Right kidney (tissue), 9 donors: ENCODE measurements at places on chromosomes 11 and 22.

DNA sequence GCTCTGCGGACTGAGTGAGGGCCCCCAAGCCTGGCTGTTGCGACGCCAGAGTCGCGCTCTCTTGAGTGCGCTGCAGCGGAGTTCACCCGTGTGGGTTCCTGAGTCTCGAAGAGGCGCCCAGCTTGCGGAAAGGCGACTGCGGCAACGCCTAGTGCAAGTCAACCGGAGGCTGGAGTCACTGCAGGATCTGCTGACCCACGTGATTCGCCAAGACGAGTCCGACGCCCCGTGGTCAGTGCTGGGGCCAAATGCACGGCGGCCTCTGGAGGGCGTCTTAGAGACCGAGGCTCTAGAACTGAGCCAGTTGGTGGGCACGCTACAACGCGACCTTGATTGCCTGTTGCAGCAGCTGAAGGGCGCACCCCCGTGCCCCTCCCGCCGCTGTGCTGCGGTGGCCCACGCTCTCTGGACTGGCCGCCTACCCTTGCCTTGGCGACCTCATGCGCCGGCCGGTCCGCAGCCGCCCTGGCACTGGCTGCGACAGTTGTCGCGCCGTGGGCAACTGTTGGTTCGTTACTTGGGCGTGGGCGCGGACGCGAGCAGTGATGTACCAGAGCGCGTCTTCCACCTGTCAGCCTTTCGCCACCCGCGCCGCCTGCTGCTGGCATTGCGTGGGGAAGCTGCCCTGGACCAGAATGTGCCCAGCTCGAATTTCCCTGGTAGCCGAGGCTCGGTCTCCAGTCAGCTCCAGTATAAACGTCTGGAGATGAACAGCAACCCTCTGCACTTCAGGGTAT, 32.6 kb downstream of the RRP8 start:
- peak; percentile 9 for DNase-seq

GRCh38 chr11:58923300-58923788, 15.9 kb upstream of the GLYATL1 start:
- no peak for DNase-seq

DNA sequence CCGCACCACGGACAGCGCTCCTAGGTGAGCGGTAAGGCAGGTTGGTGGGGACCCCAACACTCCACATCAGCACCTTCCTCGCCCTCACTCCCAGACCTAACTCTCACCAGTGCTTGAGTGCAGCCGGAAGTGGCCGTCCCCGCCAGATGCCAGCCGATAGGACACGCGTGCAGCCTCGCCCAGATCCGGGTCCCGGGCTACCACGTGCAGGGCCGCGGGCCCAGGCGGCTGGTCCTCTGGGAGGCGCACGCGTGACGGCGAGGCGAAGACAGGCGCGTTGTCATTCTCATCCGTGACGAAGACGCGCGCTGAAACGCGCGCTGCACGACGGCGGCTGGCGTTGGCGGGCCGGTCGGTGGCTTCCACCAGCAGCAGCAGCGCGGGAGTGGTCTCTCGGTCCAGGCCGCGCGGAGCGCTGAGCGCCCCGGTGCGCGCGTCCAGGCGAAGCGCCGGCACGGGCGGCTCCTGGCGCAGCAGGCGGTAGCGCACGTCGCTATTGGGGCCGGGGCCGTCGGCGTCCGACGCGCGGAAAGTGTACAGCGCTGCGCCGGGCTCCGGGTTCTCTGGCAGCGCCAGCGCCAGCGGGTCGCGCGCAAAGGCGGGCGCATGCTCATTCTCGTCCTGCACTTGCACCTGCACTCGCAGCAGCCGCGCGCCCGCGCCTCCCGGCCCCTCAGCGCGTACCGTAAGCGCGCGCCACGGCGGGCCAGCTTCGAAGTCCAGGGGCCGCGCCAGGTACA, 10.8 kb upstream of the TPP1 start:
- peak; percentile 75 for DNase-seq

GRCh38 chr11:19594326-19594725, 118.3 kb upstream of the NAV2 start:
- no peak for DNase-seq

- DNase-seq = no peak
These were observed at the start of gene IGSF22 for GRCh38 chr11:18726040-18726439. TSS of gene IGSF22 (minus strand) at chr11:18726188. CDS start at chr11:18724236, 1,952 bp downstream.
